ENCODE measurements at places on chromosomes 7 and 10.

DNA sequence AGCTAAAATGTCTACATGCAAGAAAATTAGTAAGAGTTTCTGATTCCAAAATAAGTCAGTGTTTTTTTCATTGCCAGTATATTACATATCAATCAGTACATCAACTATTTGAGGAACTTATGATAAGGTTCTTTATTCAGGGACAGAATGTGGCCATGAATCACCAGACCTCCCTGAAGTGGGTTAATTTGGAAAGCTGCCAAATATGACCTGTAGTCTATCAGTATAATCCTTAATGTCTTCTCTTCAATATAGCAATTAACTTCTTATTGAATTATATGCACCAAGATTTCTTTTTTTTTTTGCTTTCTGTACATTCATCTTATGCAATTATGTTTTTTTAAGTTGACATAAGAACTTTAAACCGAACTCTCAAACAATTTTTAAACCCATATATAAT lies 714.5 kb upstream of the POT1 start:
- no peak for DNase-seq

DNA sequence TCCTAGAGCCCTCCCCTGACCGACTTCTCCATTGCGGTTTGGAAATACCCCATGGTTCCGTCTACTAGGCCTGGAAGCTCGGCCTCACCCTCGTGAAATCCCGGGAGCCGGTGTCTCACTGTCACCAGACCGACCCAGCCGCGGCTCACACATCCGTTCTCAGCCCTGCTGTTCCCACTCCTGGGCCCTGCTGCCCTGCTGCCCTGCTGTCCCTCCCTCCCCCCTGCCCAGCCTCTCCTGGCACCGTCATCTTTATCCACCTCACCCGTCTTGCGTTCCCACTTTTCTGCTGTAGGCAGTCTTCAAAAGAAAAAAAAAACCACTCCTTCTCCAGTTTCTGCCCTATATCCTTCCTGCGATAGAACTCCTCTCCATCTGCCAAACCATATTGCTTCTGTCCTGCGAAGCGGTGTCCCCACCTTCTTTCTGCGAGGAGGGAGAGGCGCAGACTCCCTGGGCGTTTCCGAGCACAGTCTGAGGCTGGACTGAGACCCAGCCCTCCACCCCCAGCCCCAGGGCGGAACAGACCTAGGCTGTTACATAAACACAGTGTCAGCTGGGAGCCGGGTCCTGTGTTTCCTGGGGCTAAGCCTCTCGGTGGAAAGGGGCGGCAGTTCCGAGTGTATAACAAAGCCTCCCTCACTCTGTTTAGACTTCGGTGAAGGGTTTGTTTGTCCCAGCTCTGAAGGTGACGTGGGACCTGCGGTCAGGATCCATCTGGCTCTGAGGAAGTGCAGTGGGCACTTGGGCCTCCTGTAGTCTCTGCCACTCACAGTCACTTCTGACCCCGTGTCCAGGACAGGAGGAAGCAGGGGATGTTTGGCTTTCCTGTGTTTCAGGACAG lies 2.8 kb downstream of the AGAP3 start:
- no peak for DNase-seq

DNA sequence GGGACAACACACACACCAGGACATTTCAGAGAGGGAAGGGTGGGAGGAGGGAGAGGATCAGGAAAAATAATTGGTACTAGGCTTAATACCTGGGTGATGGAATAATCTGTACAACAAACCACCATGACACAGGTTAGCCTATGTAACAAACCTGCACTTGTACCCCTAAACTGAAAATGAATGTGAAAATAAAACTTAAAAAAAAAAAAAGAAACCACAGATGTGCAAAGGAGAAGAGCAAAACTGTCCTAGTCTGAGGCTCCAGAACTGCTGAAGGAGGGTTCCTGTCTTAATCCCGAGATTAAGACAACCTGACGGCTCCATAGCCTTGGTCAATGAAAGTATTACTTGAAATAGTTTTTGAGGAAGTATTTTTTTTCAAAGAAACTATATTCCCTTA lies 423.0 kb downstream of the NEBL start:
- DNase-seq = no peak

- DNase-seq = no peak
Measured at GRCh38 chr7:65438598-65438997, 64.9 kb downstream of the ZNF92 start.

- no peak for DNase-seq
Measured at GRCh38 chr7:36280840-36281812, 108.5 kb upstream of the ANLN start.

GRCh38 chr10:132476146-132477065 lies 61.2 kb upstream of the INPP5A start:
- no peak for DNase-seq

GRCh38 chr7:20793694-20794394 lies 7.2 kb upstream of the SP8 start:
- no peak for DNase-seq

- DNase-seq = no peak
Measured at GRCh38 chr7:139358541-139359365, 941 bp upstream of the LUC7L2 start.

DNA sequence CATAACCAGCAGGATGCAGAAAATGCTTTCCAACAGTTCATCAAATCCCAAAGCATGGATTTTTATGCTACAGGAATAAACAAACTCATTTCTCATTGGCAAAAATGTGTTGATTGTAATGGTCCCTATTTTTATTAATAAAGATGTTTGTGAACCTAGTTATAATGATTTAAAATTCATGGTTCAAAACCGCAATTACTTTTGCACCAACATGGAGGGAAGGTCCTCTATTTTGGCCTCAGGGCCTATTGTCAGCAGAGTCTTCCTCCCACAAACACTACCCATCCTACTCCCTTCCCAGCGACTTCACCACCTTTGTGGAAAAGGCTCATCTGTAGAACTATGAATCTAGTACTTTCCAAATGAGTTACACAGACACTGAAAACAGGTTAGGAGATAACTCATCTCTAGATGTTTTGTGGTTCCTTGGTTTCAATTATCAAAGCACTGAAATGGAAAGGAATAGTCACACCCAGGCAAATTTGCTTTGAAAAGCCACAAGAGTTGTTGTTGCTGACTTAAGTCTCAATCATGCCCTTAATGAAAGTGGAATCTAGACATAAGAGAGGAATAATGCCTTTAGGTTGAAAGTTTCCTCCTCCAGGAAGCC lies 59.4 kb upstream of the FRMD4A start:
- DNase-seq = no peak

GRCh38 chr7:81983406-81983805 lies 213.6 kb upstream of the HGF start:
- no peak for DNase-seq

GRCh38 chr7:3033136-3033535 lies 10.5 kb downstream of the CARD11 start:
- no peak for DNase-seq

- no peak for DNase-seq
Measured at GRCh38 chr10:117830787-117831212, 215.9 kb downstream of the RAB11FIP2 start.

DNA sequence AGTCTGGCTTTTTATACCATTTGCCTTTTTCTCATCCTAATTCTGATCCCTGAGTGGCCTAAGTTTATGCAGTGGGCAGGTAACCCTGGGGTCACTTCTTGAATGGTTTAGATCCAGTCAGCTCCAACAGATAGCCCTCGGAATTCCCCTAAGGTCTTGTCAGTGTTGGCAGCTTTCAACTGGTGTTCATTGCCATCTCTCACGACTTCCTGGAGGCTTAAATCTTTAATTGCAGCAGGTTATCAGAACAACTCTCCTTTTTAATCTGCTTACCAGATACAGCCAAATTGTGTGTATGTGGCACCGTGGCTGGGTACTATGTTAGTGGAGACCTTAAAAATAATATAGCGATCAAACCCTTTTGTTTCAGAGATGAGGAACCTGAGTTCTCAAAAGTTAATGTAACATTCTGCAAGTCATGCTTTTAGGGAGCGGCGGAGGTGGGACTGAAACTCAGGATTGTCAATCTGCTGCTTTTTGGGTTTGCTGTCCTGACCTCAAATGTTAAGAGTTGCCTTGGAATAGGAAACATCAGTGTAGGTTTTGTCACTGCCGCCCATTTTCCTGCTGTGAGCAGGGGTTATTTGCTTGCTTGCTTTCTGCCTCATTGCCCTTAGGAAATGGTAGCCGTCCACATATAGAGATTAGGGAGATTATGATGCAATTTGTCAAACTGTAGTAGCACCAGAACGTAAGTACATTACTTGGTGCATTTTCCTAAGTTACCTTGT lies 818 bp downstream of the DLD start:
- no peak for DNase-seq

GRCh38 chr10:43968961-43969360 lies 320.3 kb upstream of the ZNF32 start:
- no peak for DNase-seq

DNA sequence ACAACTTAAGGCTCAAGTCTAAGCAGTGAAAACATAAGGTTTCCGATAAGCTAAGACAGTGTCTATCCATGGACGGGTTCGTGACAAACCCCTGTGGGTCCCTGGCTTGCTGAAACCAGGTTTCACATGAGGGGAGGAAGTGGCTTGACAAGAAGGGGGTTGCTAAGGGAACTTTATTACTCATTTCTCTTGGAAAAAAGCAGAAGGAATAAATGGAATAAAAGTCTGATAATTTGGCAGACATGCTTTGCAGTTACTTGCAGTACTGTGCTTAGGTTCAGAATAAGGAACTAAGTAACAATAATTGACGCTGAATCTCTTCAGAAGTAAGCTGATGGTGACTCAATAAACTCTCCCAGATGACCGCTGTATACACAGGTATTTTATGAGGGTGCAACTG lies 34.7 kb downstream of the RBM17 start:
- DNase-seq = no peak

- DNase-seq = peak; percentile 16
Measured at GRCh38 chr10:11742009-11742778, at the start of gene ECHDC3. ECHDC3 (plus strand) TSS chr10:11742382; CDS start chr10:11742577, 195 bp downstream.

GRCh38 chr7:91353848-91354247 lies 89.6 kb downstream of the FZD1 start:
- DNase-seq = no peak

DNA sequence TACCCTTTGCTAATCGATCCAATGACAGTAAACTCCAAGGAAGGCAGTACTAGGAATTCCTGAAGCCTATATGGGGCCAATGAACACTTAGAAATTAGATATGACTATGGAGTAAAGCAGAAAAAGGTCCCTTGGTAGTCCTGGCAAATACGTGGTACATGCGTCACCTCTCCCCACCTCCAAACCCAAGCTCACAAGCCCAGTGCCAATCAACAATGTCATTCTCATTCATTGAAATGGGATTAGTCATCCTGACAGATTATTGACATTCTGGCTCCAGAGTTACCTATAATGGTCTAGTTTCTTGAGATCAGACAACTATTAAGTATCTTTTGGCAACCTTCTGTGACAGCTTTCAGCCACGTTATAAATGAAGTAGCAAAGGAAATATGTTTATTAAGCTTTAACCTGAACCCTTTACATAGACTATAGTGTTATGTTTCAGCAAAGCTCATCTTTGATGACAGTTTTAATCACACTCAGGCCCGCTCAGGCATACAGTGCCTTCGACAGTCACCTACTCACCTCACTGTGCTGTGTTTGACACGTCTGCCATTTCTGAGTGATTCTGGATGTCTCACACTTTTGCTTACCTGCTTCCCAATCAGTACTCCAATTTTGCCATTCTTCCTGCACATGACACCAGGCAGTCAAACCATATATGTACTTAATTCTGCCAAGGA lies 69.6 kb upstream of the ADO start:
- DNase-seq = no peak

- no peak for DNase-seq
Measured at GRCh38 chr7:140402178-140402835, 1.6 kb upstream of the RAB19 start.

GRCh38 chr10:1121271-1121970 lies 65.2 kb downstream of the WDR37 start:
- DNase-seq = no peak

GRCh38 chr10:73898730-73899410 lies 12.1 kb upstream of the PLAU start:
- no peak for DNase-seq

GRCh38 chr7:7516156-7516555 lies 19.5 kb downstream of the COL28A1 start:
- no peak for DNase-seq

All from cortex of kidney (tissue), 1 donor.